Pons (tissue), 1 donor: ENCODE measurements at places on chromosomes 2 and 18.

GRCh38 chr2:98857001-98857400 lies 79.0 kb downstream of the CRACDL start:
- DNase-seq = no peak

DNA sequence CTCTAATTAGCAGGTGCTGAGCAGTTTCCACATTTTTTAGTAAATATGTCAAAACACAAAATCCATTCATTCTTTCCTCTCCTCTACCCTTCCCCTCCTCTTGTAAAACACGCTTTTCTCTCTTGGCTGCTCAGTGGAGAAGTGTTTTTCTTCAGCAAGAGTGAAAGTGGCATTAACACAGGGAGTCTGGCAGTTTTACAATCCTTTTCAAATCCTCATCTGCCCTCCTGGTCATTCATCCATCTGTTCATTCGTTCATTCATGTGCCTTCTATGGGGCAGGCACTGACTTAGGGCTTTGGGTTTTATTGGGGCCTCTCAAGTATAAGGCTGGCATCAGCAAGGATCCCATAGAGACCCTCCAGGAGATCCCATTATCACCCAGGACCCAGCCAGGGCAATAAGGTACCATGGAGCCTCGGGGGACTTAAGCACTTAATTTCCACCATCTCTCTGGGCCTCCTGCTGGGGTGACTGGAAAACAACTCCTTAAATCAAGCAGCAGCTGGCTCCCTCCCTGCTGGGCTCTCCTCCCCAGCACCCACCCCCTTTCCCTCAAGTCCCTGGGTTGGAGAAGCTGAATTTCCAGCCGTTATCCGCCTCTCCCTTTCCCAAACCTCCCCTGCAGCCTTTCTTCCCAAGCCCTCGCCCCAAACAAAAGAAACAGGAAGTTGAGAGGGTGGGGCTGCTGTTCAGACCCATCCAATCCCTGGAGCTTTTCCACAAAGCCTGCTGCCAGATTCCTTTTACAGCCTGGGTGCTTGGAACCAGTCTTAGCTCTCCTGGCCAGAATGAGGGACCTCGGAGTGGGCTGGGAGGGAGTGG lies 32.6 kb downstream of the MARCHF4 start:
- DNase-seq = no peak

DNA sequence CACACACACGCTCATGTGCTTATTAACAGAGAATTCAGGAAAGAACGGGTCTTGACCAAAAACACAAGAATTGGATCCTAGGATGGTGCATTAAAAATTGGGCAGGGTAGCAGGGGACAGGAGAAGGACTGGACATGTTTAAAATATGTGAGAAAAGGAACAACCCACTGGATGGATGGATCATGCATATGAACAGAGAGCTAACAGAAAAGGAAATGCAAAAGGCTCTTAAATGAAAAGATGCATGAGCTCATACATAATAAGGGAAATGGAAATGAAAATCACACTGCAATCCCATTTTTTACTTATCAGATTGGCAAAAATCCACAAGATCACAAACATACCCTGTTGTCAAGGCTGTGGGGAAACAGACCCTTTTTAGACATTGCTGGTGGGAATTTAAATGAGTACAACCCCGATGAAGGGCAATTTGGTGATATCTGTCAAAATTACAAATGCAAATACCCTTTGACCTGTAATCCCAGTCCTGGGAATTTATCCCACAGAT lies 440.6 kb upstream of the SLC14A2 start:
- no peak for DNase-seq

DNA sequence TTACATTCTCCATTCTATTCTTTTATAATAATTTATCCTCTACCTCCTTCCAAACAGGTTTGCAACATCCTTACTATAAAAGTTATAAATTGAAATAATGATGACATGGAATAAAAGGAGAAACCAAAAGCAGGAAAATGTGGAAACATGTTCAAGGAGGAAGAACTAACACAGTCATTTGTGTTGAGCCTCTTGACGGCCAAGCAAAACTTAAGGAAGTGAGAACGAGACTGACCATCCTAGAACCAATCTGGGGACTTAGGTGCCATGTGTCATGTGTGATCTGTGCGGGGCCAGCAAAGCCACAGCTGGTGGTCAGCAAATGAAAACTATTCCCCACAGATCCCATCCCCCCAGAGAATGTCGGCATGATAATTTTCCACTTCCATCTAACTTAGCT lies 25.6 kb upstream of the FAM124B start:
- no peak for DNase-seq

DNA sequence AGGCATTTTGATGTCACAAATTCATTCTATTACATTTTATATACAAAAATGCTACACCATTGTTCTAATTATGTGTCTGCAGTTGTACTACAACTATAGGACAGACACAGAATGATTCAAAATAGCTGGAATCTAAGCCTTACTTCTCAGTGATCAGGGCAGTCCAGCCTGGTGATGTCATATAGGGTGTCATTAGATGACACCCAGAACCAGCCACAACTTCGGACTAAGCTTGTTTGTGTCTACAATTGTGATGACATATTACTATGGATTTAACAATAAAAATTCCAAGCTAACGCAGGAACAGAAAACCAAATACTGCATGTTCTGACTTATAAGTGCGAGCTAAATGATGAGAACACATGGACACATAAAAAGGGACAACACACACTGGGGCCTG lies 31.0 kb downstream of the M1AP start:
- DNase-seq = no peak
